ENCODE measurements at places on chromosomes 5 and 9.

GRCh38 chr9:38318759-38319495 lies 73.6 kb upstream of the ALDH1B1 start:
- DNase-seq = no peak

GRCh38 chr5:109307951-109308350 lies 101.8 kb downstream of the PJA2 start:
- DNase-seq = no peak

GRCh38 chr5:126736141-126736540 lies 40.8 kb upstream of the LMNB1 start:
- no peak for DNase-seq

DNA sequence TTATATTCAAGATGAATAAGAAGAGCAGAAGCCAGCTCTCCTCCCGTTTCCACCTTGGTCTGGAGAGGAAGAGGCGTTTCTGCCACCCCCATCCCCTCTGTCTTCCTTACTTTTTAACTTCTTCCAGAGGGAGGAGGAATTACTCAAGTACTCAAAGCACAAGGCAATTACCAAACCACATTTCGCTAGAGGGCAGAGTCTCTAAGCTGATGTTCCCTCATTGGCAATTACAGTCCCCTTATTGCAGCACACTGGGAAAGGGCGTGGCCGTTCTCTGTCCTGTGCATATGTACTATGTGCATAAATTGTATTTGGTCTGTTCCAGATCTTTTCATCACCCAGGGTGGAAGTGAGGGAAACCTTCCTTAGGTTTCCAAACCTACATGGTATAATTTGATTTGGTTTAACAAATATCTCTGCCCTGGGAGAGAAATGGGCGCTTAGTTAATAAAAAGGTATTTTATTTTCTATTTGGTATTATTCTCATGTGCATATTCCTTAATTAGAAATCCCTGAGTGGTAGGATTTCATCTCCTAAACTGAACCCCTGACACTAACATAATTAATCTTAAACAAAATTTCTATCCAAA lies 29.8 kb upstream of the ALDOB start:
- DNase-seq = peak; percentile 73

DNA sequence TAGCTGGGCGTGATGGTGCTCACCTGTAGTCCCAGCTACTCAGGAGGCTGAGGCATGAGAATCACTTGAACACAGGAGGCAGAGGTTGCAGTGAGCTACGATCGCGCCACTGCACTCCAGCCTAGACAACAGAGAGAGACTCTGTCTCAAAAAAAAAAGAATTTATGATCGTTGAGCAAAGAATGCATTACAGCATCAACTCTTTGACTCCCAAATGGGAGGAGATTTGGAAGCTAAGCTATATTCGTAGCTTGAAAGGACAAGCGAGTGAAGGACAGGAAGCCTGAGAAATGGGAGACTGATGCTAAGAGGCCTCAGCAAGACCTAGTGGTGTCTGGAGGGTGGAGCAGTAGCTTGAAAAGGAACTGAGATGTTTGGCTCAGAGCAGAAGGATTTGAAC lies 10.3 kb upstream of the CCIN start:
- no peak for DNase-seq

GRCh38 chr9:20562051-20562450 lies 60.2 kb downstream of the MLLT3 start:
- DNase-seq = no peak

GRCh38 chr5:109685916-109686315 lies 3.8 kb upstream of the MAN2A1 start:
- DNase-seq = no peak

- DNase-seq = no peak
Measured at GRCh38 chr5:101045689-101046088, 142.6 kb upstream of the ST8SIA4 start.

DNA sequence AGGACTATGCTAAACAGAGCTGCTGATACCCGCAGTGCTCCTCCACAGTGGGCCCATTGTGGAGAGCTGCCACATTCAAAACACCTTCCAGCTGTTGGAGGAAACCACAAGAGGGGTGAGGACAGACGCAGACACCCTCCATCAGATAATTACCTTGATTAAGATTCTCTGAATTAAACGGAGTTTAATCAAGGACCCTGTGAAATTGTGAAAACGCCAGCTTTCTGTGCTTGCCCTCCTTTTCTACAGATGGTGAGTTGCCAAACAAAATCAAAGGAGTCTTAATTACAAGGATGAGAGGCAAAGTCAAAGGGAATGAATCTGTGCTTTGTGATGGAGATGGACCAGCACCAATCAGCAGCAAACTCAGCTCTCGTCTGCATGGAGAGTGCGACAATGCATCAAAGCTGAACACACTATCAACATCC lies 596.1 kb downstream of the ELAVL2 start:
- DNase-seq = no peak

DNA sequence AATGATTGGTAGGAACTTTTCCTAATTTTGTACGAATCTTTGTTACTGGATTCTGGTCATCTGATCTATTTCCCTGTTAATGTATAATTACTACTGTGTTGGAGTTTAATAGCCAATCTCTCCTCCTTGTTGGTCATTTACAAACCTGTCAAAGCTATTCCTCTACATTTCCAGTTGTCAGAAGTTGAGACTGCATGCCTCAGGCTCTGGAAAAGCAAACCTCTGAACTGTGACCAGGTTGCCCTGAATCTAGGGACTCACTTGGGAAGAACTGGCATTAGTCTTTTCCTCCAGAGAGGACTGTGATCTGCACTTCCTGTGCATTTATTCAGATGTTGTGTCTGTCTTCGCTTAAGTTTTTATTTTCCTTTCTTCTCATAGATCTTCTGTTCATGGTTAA lies 16.1 kb downstream of the PDLIM4 start:
- DNase-seq = no peak

- no peak for DNase-seq
Measured at GRCh38 chr9:121240472-121241135, 27.4 kb upstream of the GSN start.

GRCh38 chr5:139388198-139388821 lies 1.4 kb downstream of the MZB1 start:
- no peak for DNase-seq

GRCh38 chr9:77707383-77708063 lies 59.4 kb upstream of the GNA14 start:
- DNase-seq = no peak

DNA sequence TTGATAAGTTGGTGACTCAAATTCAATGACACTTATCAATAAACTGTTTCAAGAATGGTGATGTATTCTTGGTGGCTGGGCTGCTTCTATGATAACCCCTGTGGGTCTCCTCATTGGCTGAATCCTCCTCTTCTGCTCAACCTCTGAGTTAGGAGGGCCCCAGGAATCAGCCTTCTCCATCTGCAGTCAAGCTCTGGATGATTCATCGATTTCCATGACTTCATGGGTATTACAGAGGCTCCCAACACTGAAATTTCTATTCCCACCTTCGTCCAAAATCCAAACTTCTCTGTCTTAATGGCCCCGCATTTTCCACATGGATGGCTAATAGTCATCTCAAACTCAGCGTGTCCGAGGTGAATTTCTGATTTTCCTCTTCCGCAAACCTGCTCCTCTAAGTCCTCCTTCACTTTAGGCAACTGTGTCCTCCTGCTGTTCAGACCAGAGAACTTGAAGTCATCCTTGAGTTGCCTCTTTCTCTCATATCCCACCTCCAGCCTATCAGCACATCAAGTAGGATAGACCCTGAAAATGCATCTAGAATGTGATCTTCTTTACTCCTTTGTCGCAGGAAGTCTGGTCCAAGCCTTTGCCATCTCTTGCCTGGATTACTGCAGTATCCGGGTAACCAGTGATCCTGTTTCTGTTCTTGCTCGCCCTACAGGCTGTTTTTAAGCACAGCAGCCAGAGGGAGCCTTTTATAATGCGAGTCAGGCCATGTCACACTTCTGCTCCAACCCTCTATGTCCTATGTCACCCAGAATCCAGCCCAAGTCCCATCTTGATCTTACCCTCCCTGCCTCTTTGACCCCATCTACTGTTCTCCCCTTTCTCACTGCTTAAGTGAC lies 41.4 kb upstream of the IL7R start:
- DNase-seq = no peak

DNA sequence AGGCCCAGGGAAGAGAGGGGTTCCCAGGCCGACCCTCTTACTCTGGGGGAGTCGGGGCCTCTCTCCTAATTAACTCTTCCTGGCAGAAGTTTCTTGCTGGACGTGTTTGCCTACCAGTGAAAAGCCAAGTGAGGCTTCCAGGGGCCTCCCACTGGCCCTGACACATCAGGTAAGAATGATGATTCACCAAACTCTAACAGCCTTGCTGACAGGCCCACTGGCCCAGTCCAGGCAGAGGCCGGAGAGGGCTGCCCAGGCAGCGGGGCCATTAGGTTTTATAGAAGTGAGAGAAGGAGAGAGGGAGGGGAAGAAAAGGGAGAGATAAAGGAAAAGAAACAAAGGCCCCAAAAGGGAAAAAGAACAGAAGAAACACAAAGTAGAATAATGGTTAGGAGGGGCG lies 50.8 kb upstream of the FOXE1 start:
- DNase-seq = no peak

GRCh38 chr9:122386311-122386872 lies 15.6 kb downstream of the PTGS1 start:
- DNase-seq = no peak

- DNase-seq = no peak
Measured at GRCh38 chr5:180600554-180601041, 9.3 kb upstream of the SCGB3A1 start.
